ENCODE measurements at places on chromosomes 4 and X.

DNA sequence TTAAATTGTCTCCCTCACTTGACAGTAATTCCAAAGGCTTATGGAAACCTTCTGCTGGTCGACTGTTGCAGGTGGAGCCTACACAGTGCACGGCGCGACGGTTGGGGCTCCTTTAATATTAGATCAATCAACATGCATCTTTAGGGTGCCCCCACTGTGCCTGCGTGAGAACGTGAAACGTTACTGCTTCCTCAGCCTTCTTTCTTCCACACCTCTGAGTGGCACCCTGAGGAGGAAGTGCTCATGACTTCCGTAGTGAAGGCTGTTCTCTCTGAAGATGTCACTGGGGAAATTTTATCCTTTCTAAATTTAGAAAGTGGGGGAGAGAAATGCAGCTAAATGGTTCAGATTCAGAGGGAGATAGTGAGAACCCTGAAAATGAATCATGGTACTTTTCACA lies 184.0 kb upstream of the ZFP42 start:
- DNase-seq, result no peak

GRCh38 chrX:117839544-117839943 lies 277.1 kb downstream of the KLHL13 start:
- no peak for DNase-seq

DNA sequence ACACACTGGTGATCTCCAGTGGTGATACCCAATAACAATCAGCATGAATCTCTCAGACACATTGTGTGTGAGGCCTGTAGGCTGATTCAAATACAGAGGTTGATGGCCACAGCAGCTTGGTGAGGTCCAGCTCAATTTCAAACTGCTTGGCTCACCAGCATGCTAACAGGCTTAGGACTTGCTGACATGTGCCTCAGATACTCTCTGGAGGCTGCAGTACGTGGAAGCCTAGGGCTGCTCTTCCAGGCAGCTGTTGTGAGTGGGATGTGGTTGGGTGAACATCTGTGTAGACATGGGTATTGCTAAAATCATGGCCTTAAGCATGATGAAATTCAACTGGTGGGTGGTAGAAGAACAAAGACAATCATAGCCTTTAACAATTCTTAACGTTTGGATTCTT lies 4.3 kb downstream of the CXCL9 start:
- no peak for DNase-seq

DNA sequence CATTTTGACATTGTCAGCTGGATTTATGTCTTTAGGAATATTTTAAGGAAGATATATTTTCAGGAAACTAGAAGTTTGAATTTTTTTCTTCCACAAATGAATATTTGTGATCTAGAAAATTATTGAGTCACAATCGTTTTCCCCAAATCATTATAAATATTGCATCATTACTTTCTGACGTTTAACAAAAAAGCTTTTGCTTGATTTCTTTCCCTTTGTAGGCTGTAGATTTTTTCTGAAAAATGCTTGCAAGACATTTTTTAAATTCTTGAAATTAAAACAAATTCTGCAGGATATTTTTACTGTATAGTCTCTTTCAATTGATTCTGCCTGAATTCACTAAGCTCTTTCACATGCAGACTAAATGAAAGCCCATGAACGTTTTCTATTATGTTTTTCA lies 4.9 kb upstream of the SMARCAD1 start:
- DNase-seq, result no peak

DNA sequence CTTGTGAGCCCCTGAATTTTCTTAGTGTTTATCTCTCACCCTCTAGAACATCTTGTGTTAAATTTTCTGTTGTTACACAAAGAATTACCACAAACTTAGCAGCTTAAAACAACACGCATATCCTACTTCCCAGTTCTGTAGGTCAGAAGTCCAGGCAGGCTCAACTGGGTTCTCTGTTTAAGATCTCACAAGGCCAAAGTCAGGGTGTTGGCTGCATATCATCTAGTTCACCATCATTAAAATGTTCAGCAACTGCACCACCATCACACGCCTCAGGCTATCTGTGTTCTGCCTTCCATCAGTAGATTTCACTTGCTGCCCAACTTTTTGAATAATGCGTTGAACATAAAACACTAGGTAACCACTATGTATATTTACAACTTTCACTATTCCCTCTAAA lies 130.5 kb downstream of the PARM1 start:
- no peak for DNase-seq

DNA sequence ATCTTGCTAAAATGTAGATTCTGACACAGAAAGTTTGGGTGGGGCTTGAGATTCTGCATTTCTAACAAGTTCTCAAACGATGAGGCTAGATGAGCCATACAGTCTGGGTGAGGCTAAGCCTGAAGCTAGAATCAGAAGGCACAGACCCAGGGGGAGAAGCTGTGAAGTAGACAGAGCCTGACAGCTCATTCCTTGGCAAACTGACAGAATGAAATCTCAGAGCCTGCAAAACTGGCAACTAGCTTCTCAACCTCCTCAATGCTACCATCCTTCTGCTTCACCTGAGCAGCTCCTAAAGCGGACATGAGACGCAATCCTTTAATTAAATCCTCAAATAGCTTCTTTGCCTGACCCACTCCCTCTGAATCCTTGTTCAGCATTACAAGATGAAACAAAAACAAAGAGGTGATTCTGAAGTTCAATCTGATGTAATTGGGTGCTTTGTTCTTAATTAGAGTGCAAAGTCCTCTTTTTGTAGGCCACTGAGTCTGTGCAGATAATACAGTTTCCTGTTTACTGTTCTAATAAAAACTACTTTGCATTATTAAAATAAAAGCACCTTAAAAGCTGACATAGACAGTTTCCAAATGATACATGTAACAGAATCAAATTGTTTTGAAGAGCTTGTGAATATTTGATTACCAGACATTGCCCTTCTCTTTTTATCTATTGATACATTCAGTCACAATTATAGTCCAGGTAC lies 71.0 kb upstream of the BMP2K start:
- DNase-seq, result peak; percentile 60

DNA sequence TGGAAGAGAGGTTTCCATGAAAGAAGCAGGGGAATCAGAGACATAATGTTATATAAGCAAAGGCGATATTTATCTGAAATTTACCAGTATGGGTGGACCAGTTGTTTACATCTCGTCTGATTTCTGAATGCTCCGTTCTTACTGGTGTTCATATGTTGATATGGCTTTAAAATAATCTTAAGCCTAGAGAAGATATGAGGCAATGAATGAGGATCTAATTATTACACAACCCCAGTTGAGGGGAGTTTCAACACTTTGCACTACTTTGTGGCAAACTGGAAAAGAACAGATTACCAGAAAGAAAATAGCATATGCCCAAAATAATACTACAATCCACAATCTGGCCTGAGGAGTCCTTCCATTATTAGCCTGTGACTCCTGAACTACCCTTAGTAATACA lies 263.3 kb upstream of the MAGEB2 start:
- DNase-seq, result no peak

DNA sequence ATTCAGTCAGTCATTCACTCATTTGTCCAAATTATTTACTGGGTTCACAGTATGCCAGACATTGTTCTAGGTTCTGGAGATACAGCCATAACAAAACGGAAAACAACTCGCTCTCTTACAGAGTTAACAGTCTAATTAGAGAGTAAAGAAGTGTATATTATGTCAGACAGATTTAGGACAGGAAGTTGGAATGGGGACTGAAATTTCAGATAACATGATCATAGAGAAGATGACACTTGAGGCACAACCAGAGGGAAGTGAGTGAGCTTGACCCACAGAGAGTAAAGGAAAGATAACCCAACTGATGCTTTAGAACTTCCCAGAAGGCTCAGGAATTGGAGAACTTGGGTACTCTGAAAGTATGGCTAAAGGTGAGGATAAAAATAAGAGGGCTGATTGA lies 139.4 kb downstream of the ZAR1 start:
- no peak for DNase-seq

GRCh38 chr4:38411092-38411491 lies 252.9 kb upstream of the KLF3 start:
- DNase-seq, result peak; percentile 27

DNA sequence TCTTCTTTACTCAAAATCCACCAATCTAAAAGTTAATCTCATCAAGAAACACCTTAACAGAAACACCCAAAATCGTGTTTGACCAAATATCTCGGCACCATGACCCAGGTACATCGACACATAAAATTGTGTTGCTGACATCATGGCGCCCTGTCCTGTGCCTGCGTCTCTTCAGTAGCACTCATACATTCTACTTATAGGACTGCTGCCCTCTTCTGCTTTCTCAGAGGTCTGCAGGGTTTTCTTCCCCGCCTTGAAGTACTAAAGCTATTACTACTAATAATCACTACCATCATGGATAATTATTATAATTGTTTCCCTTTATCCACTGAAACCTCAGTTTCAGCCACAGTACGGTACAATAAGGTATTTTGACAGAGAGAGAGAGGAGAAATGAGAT lies 1403.1 kb upstream of the TENM3 start:
- no peak for DNase-seq

- no peak for DNase-seq
Measured at GRCh38 chr4:163558539-163559044, 64.1 kb downstream of the TMA16 start.

- DNase-seq, result peak; percentile 10
Measured at GRCh38 chr4:125140966-125141495, 173.7 kb upstream of the FAT4 start.

DNA sequence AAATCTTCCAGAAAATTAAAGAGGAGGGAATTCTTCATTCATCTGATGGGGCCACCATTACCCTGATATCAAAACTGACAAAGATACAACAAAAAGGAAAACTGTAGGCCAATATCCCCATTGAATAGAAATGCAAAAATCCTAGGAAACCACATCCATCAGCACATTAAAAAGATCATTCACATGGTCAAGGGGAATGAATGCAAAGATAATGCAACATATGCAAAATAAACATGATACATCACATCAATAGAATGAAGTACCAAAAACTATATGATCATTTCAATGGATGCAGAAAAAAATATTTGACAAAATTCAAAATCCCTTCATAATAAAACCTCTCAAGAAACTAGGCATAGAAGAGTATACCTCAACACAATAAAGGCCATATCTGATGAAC lies 108.9 kb upstream of the SH3RF1 start:
- DNase-seq, result no peak

- DNase-seq, result no peak
Measured at GRCh38 chr4:151358266-151358665, 32.9 kb upstream of the SH3D19 start.

DNA sequence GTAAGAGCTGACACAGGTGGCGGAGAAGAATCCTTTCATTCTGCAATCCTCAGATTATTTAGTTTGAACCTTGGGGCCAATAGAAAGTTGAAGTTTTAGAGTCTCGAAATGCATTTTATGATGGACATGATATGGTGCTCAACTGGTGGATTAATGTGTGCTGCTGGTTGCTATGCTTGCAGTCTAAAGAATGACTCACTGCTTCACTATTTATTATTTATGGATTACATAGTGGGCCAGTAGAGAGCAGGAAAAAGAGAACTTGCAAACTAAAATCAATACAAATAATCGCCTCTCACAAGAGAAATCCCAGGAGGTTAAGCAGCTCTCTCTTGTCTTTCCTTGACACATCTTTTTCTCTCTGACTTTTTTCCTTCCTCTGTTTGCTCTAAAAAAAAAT lies 2326.8 kb upstream of the AGA start:
- no peak for DNase-seq

DNA sequence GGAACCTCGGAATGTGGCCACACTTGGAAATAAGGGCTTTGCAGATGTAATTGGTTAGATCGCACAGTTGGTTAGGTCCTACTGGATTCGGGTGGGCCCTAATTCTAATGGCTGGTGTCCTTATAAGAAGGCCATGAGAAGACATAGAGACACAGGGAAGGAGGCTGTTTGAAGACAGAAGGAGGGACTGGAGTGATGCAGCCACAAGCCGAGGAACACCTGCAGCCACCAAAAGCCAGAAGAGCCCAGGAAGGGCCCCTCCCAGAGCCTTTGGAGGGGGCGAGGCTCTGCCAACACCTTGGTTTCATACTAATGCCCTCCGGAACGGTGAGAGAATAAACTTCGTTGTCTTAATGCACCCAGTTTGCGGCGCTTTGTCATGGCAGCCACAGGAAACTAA lies 47.0 kb downstream of the EVC start:
- no peak for DNase-seq

DNA sequence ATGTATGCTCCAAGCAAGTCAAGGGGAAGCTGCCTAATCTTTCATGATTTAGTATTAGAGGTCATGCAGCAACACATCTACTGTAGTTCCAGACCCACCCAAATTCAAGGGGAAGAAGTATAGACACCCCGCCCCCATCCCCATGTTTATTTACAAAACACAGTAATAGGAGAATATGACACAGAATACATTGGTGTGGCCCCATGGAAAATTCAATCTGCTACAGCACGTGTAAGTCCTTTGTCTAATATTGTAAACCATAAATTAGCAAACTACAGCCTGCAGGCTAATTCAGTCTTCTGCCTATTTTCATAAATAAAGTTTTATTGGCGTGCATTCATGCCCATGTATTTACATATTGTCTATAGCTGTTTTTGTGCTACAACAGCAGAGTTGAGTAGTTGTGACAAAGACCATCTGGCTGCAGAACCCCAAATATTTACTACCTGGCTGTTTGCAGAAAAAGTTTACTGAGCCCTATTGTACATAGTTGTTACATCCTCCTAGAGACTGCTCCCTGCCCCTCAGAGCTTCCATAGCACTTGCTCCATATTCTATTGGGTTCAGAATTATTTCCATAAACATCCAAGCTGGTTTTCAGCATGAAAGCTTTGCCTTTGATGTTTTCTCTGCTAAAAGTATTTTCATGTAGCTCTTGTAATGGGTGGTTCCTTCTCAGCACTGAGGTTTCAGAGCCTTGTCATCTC lies 326.8 kb upstream of the CPEB2 start:
- no peak for DNase-seq

DNA sequence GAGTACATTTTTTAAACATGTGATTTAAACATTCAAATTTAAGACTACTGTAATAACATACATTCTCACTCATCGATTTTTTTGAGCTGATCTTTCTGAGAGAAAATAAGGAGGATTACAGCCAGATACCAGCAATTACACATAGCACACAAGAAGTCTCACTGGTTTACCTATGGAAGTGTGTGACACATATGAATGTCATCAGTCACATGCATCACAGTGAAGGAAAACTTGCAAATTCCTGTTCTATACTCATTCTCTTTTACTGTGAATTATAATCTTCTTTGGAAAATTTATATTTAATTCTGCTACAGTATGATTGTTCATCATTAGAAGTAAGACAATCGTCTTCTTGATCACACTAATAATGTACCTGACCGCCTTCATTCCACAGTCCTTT lies 21.3 kb upstream of the BMP2K start:
- no peak for DNase-seq

GRCh38 chrX:80876877-80877276 lies 67.2 kb upstream of the BRWD3 start:
- no peak for DNase-seq

- DNase-seq, result no peak
Measured at GRCh38 chr4:183541752-183542040, 36.8 kb downstream of the ING2 start.

DNA sequence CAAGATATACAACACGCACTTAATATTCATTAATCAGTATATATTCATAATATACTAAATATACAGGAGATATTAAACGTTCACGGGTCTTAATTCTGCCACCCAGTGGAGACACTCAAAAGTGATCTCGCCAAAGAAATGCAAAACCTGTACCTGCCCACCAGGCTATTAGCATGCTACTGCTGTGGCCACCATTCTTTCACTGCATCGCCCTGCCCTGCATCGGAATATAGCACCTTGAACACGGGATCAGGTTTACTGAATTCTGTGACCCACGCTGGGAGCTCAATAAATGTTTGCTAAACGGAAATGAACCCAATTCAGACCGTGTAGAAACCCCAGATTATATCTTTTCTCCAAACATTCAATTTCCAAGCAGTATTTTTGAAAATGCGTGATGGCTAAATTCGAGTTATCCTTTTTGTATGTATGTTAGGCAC lies 840 bp upstream of the CLCN3 start:
- no peak for DNase-seq
